T-helper 1 cell (primary cell): ENCODE measurements at places on chromosomes 3 and 15.

DNA sequence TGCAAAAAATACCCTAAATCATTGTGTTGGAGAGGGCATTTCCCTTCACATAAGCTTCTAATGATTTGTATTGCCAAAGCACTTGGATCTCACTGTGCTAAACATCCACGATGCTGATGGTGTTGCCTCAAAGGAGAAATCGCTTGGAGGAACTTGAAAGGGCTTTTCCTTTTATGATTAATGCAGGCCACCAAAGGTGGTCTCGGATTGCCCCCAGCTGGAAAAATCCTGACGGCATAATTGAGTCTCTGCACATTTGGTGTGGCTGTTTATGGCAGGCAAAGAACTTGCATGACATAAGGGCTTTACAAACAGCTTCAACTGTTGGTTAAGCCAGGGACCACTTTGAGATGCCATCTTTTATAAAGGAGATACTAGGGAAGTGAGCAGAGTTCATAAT, 664.0 kb upstream of the ADAMTS9 start:
- DNase-seq = no peak

DNA sequence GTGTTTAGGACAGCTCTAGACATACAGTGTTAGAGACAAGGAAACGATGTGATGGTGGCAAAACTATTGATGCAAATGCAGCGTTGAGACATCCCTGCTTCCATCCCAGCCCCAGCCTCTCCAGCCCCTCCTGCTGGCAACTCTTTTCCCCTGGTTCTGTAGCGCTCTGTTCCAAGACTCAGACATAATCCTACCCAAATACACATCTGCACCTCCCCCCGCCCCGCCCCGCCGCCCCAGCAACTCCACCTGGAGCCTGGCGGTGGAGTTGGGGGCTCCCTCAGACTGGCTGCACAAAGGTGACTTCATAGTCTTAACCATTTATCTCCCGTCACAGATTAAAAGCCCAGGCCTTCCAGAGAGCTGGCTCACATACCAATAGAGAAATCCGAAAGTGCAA, 7.2 kb upstream of the SEC22A start:
- DNase-seq = no peak

DNA sequence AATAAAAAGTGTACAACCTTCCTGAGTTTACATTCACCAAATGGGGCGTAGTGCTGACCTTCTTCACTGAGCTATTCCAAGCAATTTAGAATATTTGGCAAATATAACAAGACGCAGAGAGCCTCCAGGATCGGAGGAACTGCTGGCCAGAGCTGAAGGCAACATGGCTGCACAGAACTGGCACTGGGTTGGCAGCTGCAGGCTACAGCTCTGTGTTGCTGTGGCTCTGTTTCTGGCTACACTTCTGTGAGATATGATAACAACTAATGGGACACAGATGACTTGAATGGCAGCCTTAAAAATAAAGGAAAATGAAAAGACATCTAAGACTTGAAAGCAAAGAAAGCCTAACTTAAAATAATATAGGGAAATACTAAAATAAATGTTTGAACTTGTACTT, 10.8 kb upstream of the SLC6A20 start:
- no peak for DNase-seq

DNA sequence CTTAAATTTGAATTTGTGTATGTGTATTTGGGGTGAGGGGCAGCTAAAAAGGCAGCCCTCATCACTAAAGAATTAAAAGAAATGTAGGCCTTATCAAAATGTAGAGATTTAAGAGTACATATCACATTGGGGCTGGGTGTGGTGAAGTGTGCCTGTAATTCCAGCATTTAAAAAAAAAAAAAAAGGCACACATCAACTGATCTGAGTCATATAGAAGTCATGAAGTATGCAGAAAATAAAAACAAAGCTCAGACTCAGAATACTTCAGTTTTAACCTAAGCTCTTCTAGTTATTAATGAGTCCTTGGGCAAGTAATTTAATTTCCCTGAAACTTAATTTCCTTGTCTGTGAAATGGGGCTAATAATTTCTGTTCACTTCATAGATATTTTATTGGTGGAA, 31.6 kb downstream of the SLC24A1 start:
- DNase-seq = no peak

DNA sequence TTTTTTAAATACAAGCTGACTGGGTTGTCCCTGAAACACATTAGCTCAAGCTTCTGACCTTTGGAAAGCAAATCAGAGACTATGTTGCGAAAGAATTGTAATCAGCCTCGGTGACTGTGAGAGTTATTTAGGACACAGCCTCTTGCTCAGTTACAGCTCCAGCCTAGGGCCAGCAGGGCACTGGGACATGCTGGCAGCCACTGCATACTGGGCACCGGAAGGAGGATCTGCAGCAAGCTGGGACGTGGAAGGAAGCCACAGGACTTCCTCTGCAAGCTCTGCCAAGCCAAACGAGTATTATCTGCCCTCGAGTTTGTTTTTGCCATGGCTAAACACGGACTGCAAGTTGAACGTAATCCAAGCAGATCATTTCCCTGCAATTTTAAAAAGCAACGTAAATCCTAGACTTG, 24.4 kb upstream of the COPG1 start:
- DNase-seq = no peak

DNA sequence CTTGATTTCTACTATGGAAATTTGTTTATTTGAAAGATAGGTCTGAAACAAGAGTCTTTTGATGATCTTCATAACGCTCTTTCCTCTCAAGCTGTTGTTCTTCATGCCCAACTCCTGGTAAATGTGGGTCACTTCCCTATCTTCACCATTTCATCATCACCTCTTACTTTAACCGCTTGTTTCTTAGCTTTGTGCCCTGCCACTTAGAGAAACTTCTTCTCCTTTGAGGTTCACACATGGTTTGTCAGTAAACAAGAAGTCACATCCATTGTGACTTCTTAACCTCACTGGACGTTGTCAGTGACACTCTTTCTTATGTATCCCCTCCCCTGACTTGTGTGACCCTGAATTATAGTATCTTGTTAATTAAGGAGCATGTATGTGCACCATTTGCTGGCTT, 16.9 kb upstream of the P2RY13 start:
- no peak for DNase-seq
